CD4-positive, alpha-beta memory T cell (primary cell): ENCODE measurements at places on chromosomes 13 and 19.

DNA sequence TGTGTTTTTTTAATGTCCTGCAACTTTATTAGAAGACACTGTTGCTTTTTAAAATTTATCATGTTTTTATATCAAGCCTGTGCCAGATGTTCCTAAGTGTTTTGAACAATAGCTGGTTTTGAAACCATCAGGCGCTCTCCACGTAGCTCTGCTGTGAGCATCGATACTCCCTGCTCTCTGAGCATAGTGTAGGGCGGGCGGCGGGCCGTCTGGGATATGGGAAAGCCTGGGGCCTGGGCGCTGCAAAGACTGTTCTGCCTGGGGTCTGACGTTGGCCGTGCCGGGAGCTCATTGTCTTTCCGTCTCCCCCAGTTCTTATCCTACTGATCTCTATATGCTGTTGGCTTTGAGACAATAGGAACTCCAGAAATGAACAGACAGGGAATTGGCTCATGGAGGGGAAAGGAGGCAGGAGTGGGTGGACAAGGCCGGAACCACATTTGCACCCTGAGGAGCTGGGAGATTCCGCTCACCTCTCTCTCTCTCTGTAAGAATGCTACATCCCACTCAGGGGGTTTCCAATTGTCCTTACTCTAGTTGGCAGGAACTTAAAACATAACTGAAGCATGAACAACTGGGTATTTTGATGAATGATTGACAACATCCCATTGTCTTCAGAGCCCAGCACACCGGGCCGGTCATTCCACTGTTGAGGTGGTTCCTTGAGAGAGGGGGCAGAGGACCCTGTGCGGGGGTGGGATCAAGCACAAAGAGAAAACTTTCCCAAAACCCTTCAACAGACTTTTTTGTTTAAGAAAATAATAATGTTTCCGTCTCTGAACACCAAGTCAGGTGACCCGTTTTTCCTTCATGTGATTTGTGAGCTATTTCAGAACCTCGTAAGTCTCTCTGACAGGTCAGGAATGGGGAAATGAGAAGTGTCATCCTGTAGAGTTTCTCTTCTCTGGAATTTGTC is 64.7 kb downstream of the COL4A2 start:
- H3K36me3 ChIP-seq = no peaks in the 10 kb centered on the region
- no peak overlapping the region for H3K4me3 ChIP-seq
- peaks cover 4% of the 10 kb centered on the region for H3K27me3 ChIP-seq
- no peak overlapping the region for H3K27ac ChIP-seq
- DNase-seq = no peak

GRCh38 chr13:88895261-88895941 is 1224.2 kb downstream of the SLITRK5 start:
- no peak overlapping the region for H3K4me3 ChIP-seq
- peak; percentile 28 for DNase-seq
- H3K4me1 ChIP-seq = no peaks in the 10 kb centered on the region
- H3K27me3 ChIP-seq = no peaks in the 10 kb centered on the region
- no peak overlapping the region for H3K27ac ChIP-seq
- no peaks in the 10 kb centered on the region for H3K36me3 ChIP-seq

DNA sequence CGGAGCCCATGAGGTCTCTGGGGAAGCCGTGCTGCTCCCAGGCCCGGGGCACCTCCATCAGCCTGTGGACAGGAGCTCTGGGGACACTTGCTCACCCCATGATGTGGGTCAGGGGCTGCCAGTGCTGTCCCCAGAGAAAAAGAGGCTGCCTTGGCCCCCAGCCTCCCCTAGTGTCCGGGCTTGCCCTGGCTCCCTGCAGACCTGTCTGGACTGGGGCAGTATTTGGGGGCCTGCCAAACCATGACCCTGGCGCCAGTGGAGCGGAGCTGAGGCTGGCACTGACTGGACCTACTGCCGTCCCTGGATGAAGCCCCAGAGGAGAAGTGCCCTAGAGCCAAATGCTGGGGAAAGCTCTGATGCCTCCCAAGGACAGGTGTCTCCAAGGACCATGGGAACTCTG is 30.4 kb downstream of the ELAVL1 start:
- no peak overlapping the region for H3K27ac ChIP-seq
- no peaks in the 10 kb centered on the region for H3K4me1 ChIP-seq
- no peaks in the 10 kb centered on the region for H3K27me3 ChIP-seq
- peaks cover 52% of the 10 kb centered on the region for H3K36me3 ChIP-seq
- no peak overlapping the region for H3K4me3 ChIP-seq
- DNase-seq = no peak

DNA sequence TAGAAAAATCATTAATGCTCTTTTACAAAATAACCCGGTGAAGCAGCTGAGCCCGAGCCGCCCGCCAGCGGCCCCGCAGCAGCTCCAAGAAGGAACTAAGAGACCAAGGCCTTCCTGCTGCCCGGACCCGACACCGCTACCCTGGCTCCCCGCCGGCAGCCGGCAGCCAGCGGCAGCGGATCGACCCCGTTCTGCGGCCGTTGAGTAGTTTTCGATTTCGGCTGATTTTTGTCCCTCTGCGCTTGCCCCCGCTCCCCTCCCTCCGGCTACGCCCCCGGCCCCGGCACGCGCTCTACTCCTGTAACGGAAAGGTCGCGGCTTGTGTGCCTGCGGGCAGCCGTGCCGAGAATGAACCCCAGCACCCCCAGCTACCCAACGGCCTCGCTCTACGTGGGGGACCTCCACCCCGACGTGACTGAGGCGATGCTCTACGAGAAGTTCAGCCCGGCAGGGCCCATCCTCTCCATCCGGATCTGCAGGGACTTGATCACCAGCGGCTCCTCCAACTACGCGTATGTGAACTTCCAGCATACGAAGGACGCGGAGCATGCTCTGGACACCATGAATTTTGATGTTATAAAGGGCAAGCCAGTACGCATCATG is at the start of gene PABPC3:
Gene PABPC3 (plus strand): TSS at position 286 of the 603 bp plus-strand sequence. CDS start 63 bp downstream, at position 349.
- H3K27ac ChIP-seq = no peak within 1 kb of the TSS
- no peaks in the 10 kb centered on the region for H3K4me1 ChIP-seq
- no peaks in the 10 kb centered on the region for H3K36me3 ChIP-seq
- H3K27me3 ChIP-seq = no peaks in the 10 kb centered on the region
- no peak within 1 kb of the TSS for H3K4me3 ChIP-seq

DNA sequence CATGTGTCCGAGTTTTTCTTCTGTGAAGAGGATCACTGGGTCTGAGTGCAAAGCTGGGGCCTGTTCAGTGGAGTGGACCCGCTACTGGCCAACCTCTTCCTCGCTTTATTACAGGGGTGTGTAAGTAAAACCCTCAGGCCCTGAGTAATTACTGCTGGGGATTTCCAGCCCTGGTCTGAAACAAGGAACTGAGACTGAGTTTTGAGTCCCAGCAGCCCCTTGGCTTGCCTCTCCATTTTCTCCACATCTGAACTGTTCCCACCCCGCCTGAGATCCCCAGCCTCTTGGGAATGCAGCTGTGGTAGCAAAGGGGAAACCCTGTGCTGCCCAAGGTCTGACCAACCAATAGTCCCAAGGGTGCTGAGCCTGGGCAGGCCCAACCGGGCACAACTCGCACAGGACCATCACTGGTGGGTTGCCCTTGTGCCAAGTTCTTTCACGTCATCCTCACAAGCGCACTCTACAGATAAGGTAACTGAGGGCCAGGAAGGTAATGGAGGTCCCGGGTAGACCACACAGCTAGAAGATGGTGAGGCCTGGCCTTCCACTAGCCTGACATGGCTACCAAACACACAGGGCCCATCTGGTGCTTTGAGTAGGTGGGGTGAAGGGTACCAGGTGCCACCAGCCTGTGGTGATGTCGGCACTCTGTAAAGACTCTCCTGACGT is 13.7 kb upstream of the SLC35E1 start:
- peak; percentile 68 for DNase-seq
- peak overlapping the region; percentile 58 for H3K27ac ChIP-seq
- H3K27me3 ChIP-seq = no peaks in the 10 kb centered on the region
- H3K4me1 ChIP-seq = peaks cover 95% of the 10 kb centered on the region

- no peak for DNase-seq
- H3K27ac ChIP-seq = no peak overlapping the region
- H3K4me1 ChIP-seq = peaks cover 22% of the 10 kb centered on the region
- no peak overlapping the region for H3K4me3 ChIP-seq
- H3K27me3 ChIP-seq = no peaks in the 10 kb centered on the region
These were observed 3.4 kb downstream of the EVI5L start for GRCh38 chr19:7833225-7834099.

- no peak for DNase-seq
- H3K36me3 ChIP-seq = no peaks in the 10 kb centered on the region
These were observed 166.0 kb upstream of the ZNF536 start for GRCh38 chr19:30206187-30206586.

DNA sequence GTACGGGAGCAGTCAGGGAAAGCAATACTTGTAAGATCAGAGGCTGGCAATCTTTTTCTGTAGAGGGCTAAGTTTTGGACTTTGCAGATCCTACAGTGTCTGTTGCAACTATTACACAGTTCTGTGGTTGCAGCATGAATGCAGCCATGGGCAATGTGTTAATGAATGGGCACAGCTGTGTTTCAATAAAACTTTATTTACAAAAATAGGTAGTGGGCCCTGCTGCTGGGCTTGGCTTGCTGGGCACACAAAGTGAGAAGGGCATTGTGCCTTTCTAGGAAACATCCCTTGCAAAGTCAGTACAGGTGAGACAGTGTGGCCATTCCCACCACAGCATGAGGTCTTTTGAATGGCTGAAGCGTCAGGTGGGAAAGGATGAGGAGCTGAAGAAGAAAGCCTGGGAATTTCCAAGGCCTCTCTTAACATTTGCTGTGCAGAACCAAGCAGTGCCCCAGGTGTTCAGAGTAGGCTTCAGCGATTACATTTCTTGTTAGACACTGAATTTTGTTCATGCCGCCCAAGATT is 9.1 kb downstream of the KL start:
- H3K27ac ChIP-seq = no peak overlapping the region
- H3K36me3 ChIP-seq = no peaks in the 10 kb centered on the region
- H3K4me3 ChIP-seq = no peak overlapping the region
- no peaks in the 10 kb centered on the region for H3K4me1 ChIP-seq

- H3K36me3 ChIP-seq = peaks cover 9% of the 10 kb centered on the region
- DNase-seq = no peak
- no peak overlapping the region for H3K27ac ChIP-seq
- H3K4me1 ChIP-seq = peaks cover 28% of the 10 kb centered on the region
- no peaks in the 10 kb centered on the region for H3K27me3 ChIP-seq
These were observed 4.2 kb downstream of the BLOC1S3 start for GRCh38 chr19:45182758-45183157.

GRCh38 chr13:90696254-90696653 is 651.2 kb upstream of the MIR17HG start:
- H3K27ac ChIP-seq = no peak overlapping the region
- no peak overlapping the region for H3K4me3 ChIP-seq
- no peaks in the 10 kb centered on the region for H3K4me1 ChIP-seq
- no peak for DNase-seq

DNA sequence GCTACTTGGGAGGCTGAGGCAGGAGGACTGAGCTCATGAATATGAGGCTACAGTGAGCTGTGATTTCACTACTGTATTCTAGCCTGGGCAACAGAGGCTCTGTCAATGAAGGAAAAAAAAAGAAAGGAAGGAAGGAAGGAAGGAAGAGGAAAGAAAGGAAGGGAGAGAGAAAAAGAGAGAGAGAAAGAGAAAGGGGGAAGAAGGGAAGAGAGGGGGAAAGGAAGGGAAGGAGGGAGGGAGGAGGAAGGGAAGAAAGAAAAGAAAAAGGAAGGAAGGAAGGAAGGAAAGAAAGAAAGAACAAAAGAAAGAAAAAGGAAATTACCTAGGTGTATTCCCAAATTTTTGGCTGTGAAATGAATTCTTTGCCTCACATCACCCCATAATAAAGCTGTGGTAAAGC is 7.2 kb upstream of the RFX2 start:
- no peak for DNase-seq
- H3K36me3 ChIP-seq = no peaks in the 10 kb centered on the region

GRCh38 chr13:98879957-98880356 is 97.9 kb downstream of the DOCK9 start:
- peaks cover 80% of the 10 kb centered on the region for H3K36me3 ChIP-seq
- H3K27me3 ChIP-seq = no peaks in the 10 kb centered on the region

- no peaks in the 10 kb centered on the region for H3K27me3 ChIP-seq
- no peak overlapping the region for H3K4me3 ChIP-seq
- no peak for DNase-seq
- H3K4me1 ChIP-seq = no peaks in the 10 kb centered on the region
- no peaks in the 10 kb centered on the region for H3K36me3 ChIP-seq
These were observed 124.5 kb downstream of the ITGBL1 start for GRCh38 chr13:101576977-101577376.

DNA sequence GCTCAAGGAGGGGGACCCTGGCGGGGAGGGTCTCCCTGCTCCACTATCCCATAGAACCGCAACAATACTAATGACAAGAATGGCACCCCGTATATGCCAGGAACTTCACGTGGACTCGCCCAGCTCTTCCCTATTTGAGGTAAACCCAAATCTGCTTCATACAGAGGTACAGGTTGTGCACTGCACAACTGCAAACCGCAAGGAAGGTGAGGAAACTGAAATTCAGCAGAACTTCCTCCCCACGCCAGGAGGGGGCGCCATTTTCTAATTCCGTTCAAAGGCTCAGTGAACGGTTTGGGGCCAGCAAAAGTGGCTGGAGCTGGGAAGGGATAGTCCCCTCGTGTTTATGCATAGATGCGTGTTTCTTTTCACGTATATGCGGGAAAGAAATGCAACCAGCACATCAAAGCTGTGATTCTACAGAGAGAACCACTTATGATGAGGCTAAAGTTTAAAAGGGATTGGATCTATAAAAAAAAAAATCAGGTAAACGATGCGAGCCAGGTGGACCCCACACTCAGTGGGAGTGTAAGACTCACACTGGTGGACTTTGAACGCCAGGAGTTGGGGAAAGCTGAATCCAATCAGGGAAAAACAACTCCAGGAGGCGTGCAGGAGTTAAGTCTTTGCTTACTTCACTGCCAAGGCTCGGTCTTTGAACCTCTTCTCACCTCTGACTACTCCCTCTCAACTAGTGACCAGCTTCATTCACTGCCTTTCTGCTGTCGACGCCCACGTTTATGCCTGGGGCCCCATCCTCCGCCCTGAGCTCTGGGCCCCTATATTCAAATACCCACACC is 20.3 kb downstream of the C19orf81 start:
- no peaks in the 10 kb centered on the region for H3K4me1 ChIP-seq
- H3K36me3 ChIP-seq = no peaks in the 10 kb centered on the region
- DNase-seq = no peak

- H3K4me1 ChIP-seq = no peaks in the 10 kb centered on the region
- no peaks in the 10 kb centered on the region for H3K36me3 ChIP-seq
- DNase-seq = no peak
These were observed 2.4 kb downstream of the PTPRH start for GRCh38 chr19:55206664-55207500.

DNA sequence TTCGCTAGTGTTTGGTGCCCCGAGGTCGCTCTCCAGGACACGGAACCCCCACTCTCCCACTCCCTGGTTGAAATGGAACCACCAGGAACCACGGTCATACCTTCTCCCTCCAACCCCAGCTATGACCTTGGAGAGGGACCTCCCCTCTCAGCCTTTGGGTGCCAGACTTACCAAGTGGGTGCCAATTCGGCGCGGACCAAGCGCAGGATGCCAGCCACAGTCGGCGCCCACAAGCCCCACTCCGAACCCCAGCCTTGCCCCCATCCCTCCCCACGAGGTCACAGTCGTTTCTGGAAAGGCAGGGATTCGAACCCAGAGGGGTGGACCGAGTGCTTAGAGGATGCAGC is 910 bp downstream of the PDE4C start:
- H3K27me3 ChIP-seq = peaks cover 26% of the 10 kb centered on the region
- no peaks in the 10 kb centered on the region for H3K36me3 ChIP-seq
- no peak for DNase-seq
- no peak overlapping the region for H3K27ac ChIP-seq

- H3K36me3 ChIP-seq = no peaks in the 10 kb centered on the region
- peak overlapping the region; percentile 48 for H3K4me3 ChIP-seq
- H3K27me3 ChIP-seq = no peaks in the 10 kb centered on the region
- H3K4me1 ChIP-seq = peaks cover 19% of the 10 kb centered on the region
- H3K27ac ChIP-seq = no peak overlapping the region
- DNase-seq = no peak
These were observed 488 bp downstream of the RCN3 start for GRCh38 chr19:49528211-49528771.
